Common myeloid progenitor, CD34-positive (primary cell): ENCODE measurements at places on chromosomes 16 and 17.
A peak's percentile ranks its signal among the peaks of the same experiment; 100 is the strongest.

- no peak overlapping the region for H3K4me3 ChIP-seq
- no peak overlapping the region for H3K27ac ChIP-seq
- H3K4me1 ChIP-seq = peaks cover 62% of the 10 kb centered on the region
- no peaks in the 10 kb centered on the region for H3K27me3 ChIP-seq
- H3K36me3 ChIP-seq = peaks cover 4% of the 10 kb centered on the region
- peak; percentile 29 for DNase-seq
These were observed 49.6 kb upstream of the LRRC37A3 start for GRCh38 chr17:64968652-64969501.

DNA sequence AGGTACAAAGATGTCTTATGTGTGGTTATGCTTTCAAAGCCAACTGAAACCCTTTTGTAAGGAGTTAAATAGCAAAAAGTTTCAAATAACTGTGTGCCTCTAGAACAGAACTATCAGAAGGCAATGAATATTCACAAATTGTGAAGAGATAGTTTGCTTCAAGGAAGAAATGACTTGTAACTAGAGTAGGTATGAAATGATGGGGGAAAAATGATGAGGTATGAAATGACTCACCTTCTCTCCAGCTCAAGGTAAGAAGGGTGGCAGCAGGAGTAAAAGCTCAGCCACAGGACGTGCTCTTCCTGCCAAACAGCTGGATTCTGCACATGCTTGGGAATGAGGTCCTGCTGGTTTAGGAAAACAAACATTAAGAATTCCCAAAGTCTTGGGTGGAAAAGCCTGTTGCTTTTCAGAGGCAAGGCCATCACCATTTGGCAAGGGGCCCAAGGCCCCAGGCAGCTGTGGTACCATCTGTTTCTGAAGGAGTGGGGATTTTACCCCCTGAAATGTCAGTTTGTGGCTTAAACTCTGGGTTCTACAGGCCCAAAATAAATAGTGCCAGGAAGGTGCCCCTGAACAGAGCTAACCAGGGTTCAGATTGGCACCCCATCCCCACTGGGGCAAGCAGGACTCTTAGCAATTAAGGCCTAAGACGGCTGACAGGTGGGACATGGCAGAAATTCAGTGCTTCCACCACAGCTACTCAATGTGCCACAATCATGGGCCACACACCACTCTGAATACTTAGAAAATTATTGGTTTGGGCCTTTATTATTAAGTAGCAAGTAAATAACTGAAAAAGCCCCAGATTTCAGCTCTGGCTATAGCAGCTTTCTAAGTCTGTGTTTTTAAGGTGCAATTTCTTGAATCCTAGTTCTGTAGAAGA is 13.3 kb downstream of the HERPUD1 start:
- H3K4me3 ChIP-seq = no peak overlapping the region
- peaks cover 16% of the 10 kb centered on the region for H3K36me3 ChIP-seq
- no peaks in the 10 kb centered on the region for H3K27me3 ChIP-seq

DNA sequence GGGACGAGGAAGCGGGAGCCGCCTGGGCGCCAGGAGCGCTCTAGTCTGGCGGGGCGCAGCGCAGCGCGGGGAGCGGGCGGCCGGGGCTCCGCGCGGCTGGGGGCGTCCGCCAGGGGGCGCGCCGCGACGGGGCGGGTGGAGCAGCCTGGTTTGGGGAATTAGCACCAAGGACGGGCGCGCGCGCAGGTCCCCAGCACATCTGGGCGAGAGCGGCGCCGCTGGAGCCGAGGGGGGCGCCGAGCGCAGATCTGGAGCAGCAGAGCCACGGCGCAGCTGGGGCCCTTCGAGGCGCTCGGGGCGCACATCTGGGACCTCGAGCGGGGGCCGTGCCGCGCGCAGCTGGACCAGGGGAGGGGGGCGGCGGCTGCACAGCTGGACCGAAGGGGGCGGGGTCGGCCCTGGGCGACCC is at the start of gene NXPH3:
Gene NXPH3 (plus strand): TSS at position 193 of the 409 bp plus-strand sequence. CDS start 349 bp downstream, outside the sequence.
- no peaks in the 10 kb centered on the region for H3K36me3 ChIP-seq
- H3K4me3 ChIP-seq = peak within 1 kb of the TSS; percentile 50
- H3K4me1 ChIP-seq = no peaks in the 10 kb centered on the region
- peaks cover 30% of the 10 kb centered on the region for H3K27me3 ChIP-seq

- no peaks in the 10 kb centered on the region for H3K4me1 ChIP-seq
- H3K4me3 ChIP-seq = no peak overlapping the region
- no peaks in the 10 kb centered on the region for H3K27me3 ChIP-seq
- H3K27ac ChIP-seq = no peak overlapping the region
- DNase-seq = no peak
These were observed 1.5 kb upstream of the CMIP start for GRCh38 chr16:81442916-81443687.

GRCh38 chr17:32495359-32496231 is 8.8 kb downstream of the CDK5R1 start:
- no peak for DNase-seq
- no peak overlapping the region for H3K27ac ChIP-seq
- H3K4me1 ChIP-seq = peaks cover 13% of the 10 kb centered on the region
- no peaks in the 10 kb centered on the region for H3K36me3 ChIP-seq

- H3K4me1 ChIP-seq = peaks cover 23% of the 10 kb centered on the region
- H3K36me3 ChIP-seq = no peaks in the 10 kb centered on the region
- H3K27ac ChIP-seq = no peak overlapping the region
- H3K27me3 ChIP-seq = no peaks in the 10 kb centered on the region
These were observed 1.6 kb downstream of the PGAP6 start for GRCh38 chr16:379961-380761.

- H3K27ac ChIP-seq = no peak overlapping the region
- H3K36me3 ChIP-seq = no peaks in the 10 kb centered on the region
- no peaks in the 10 kb centered on the region for H3K4me1 ChIP-seq
- no peak overlapping the region for H3K4me3 ChIP-seq
- no peaks in the 10 kb centered on the region for H3K27me3 ChIP-seq
- DNase-seq = no peak
These were observed 97.4 kb upstream of the CACNG5 start for GRCh38 chr17:66737524-66737923.

DNA sequence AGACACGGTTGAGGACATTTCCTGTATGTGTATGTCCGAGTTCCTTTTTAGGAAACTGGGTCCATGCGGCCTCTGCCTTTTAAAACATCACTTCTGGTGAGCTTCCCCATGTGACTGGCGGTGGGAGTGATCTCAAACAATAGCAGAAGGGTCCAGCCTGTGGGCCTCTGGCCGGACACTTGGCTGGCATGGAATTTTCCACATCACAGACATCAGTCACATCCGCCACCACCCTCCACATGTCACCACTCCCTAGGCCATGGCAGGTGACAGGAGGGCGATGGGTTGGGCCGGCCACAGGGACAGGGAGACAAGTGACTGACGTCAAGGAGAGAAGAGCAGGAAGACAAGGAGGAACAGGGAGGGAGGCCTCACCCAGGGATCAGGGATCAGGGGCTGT is 83.7 kb downstream of the DNAH17 start:
- H3K27me3 ChIP-seq = no peaks in the 10 kb centered on the region
- no peak overlapping the region for H3K4me3 ChIP-seq
- no peaks in the 10 kb centered on the region for H3K4me1 ChIP-seq

DNA sequence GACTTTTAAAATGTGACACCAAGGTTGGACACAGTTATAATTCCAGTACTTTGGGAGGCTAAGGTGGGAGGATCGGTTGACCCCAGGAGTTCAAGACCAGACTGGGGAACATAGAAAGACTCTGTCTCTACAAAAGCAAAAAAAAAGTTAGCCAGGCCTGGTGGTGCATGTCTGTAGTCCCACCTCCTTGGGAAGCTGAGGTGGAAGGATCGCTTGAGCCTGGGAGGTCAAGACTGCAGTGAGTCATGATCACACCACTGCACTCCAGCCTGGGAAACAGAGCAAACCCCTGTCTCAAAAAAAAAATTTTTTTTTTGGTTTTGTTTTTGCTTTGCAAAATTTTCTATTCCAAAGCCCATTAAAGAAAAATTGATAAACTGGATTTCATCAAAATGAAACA is 281.4 kb downstream of the BCAS3 start:
- no peaks in the 10 kb centered on the region for H3K4me1 ChIP-seq
- H3K27me3 ChIP-seq = no peaks in the 10 kb centered on the region
- no peak overlapping the region for H3K4me3 ChIP-seq
- H3K36me3 ChIP-seq = peaks cover 3% of the 10 kb centered on the region

- no peaks in the 10 kb centered on the region for H3K36me3 ChIP-seq
- peaks cover 3% of the 10 kb centered on the region for H3K27me3 ChIP-seq
- DNase-seq = no peak
- H3K27ac ChIP-seq = no peak overlapping the region
These were observed 63.5 kb downstream of the MYH13 start for GRCh38 chr17:10309003-10309974.

DNA sequence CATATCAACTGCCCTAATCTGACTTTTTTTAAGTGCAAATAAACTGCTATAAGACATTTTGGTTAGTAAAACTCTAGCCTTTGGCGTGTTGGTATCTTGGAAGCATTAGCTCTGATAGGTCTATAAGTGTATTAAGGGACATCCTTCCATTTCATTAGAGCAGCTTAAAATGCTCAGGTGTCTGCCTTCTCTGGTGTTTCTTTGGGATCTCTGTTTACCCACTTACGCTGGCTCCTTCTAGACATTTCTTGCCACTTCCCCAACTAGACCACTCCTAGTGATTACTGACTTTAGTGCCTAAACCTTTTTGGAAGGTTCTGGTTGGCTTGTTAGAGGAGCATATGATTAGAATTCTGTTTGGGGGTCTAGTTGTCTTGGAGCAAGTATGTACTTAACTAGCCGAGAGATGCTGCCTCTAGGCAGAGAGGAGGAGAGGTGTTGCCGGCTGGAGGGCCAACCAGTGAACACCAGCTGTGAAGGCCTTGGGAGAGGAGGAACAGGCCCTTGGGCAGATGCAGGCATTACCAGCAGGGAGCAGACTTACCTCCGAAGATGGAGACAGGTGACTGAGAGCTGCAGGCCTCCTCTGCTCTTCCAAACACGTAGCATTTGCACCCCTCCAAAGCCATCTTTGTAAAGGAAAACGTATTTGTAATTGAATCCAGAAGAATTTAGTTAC is 15.2 kb upstream of the CLEC18C start:
- DNase-seq = no peak
- H3K4me1 ChIP-seq = no peaks in the 10 kb centered on the region
- peaks cover 46% of the 10 kb centered on the region for H3K36me3 ChIP-seq

DNA sequence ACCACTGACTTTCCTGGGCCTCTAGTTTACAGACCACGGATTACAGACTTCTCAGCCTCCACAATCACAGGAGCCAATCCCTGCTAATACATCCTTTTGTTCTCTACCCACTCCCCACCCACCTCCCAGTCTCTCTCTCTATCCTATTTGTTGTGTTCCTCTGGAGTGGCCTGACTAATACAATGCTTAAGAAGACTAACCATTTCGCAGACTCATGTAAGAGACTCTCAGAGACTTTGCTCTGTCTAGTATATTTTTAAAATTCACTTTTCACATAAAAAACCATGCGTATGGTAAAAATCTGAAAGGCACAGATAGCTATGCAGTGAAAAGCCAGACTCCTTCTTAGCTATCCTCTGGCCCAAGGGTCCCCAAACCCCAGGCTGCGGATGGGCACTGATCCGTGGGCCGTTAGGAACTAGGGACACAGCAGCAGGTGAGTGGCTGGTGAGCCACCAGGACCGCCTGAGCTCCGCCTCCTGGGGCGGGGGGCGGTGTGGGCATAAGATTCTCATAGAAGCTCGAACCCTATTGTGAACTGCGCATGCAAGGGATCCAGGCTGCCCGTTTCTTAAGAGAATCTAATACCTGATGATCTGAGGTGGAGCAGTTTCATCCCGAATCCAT is 7.6 kb downstream of the PIK3R6 start:
- H3K4me3 ChIP-seq = no peak overlapping the region
- DNase-seq = no peak
- no peaks in the 10 kb centered on the region for H3K27me3 ChIP-seq
- peaks cover 12% of the 10 kb centered on the region for H3K4me1 ChIP-seq

- peak overlapping the region; percentile 76 for H3K27ac ChIP-seq
These were observed 316 bp downstream of the DLG4 start for GRCh38 chr17:7219229-7219811.

- H3K27ac ChIP-seq = no peak overlapping the region
- no peak overlapping the region for H3K4me3 ChIP-seq
- no peaks in the 10 kb centered on the region for H3K27me3 ChIP-seq
- H3K36me3 ChIP-seq = peaks cover 39% of the 10 kb centered on the region
- no peak for DNase-seq
These were observed 2.0 kb downstream of the ZNF319 start for GRCh38 chr16:57998486-57998885.

DNA sequence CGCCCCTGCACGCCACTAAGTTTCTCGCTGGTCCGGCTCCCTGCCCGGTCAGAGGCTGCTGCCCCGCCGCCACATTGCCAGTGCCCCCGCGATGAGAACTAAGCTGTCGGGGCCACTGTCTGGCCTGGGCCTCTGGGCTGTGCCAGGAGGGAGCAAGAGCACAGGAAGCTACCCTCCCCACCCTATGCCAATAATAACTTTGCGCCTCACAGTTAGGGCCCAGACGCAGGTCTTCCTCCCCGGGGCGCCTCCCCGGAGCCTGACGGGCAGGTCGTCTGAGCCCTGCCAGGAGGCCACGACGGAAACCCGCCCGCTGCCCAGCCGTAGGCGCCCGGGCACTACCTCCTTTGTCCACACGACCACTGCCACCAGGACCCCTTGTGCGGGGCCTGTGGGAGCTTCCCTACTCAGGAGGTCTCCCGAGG is 1.5 kb downstream of the ZFPM1 start:
- peaks cover 68% of the 10 kb centered on the region for H3K4me1 ChIP-seq
- H3K36me3 ChIP-seq = no peaks in the 10 kb centered on the region
- no peaks in the 10 kb centered on the region for H3K27me3 ChIP-seq

DNA sequence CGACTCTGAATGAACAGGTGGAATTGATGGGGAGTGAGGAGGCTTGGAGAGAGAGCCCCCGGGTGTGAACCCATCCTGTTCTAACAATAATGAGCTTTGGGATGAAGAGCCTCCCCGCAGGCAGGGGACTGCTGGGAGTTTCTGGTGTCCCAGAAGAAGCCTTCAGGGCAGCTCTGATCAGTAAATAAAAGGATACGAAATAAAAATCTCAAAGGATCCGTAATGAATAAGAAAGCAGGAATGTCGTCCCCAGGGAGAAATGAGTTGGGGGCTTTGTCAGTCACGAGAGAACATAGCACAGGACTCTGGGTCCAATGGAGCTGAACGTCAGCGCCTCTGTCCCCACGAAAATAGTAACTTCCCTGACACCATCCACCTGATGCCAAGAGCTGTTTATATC is 113.4 kb downstream of the PITPNC1 start:
- no peak overlapping the region for H3K4me3 ChIP-seq
- no peak overlapping the region for H3K27ac ChIP-seq
- H3K4me1 ChIP-seq = no peaks in the 10 kb centered on the region
- no peaks in the 10 kb centered on the region for H3K27me3 ChIP-seq
- DNase-seq = no peak

DNA sequence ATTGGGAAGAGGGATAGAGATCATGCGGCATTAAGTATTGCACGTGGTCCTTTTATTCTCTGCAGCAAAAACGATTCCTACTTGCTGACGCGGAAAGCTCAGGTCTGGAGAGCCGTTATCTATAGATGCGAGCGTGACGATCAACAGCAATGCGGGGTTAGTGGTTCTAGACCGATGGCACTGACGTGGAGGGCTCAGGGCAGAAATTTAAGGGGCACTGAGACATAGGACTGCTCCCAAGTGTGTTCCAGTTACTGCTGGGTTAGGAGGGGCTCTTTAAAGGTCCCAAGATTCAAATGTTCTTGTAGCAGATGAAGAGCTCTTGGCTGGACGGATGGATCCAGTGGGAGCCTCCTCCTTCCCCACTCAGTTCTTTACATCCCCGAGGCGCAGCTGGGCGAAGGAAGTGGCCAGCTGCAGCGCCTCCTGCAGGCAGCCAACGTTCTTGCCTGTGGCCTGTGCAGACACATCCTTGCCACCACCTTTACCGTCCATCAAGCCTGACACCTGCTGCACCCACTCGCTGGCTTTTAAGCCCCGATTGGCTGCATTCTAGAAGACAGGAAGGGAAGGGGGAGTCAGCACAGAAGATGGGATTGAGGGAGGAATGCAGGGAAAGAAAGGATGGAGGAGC is 732 bp upstream of the EXOSC6 start:
- H3K4me1 ChIP-seq = no peaks in the 10 kb centered on the region
- no peak overlapping the region for H3K27ac ChIP-seq
- peak; percentile 19 for DNase-seq
- peaks cover 49% of the 10 kb centered on the region for H3K36me3 ChIP-seq
- no peaks in the 10 kb centered on the region for H3K27me3 ChIP-seq
- H3K4me3 ChIP-seq = no peak overlapping the region
